ENCODE measurements at places on chromosomes 1 and 21.

- DNase-seq: no peak
Observed at GRCh38 chr1:170076199-170076598, 1.7 kb upstream of the KIFAP3 start.

DNA sequence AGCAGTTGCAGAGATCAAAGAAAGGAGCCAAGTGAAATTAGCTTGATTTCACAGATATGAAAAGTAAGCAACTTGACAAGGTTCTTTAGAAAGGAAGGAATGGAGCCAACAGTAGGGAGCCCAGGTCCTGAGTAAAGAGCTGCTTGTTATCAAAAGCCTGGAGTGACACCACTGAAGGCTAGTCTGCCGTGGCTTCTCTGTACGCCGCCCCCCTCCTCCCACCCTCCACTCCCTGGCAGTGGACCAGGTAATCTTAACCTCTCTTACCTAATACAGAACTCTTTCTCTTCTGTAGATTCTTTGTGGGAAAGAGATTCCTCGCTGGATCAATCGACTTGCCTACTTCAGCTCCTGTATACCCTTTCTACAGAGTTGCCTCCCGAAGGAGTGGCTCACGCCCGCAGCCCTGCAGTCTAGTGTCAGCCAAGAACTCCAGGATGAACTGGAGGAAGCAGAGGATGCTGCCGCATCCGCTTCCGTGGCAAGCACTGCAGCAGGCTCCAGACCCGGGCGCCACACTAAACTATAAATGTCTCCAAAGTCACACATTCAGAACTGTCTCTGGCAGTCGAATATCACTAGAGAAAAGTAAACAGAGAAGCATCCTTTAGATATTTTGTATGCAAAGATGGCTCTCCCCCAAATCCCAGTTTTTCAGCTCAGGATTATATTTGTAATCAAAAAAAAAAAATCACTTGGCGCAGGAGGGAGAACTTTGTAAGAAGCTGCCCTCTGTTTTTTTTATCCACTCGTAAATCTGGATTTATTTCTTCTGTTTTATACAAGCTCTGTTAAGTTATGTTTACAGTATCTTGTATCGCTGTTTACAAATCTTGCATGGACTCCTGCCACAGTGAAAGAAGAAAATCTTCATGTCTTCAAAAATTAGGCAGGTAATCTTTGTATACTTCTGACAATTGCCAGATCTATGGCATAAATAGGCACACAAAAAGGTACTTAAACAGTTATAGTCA is 52.6 kb downstream of the DESI2 start:
- no peak for DNase-seq

DNA sequence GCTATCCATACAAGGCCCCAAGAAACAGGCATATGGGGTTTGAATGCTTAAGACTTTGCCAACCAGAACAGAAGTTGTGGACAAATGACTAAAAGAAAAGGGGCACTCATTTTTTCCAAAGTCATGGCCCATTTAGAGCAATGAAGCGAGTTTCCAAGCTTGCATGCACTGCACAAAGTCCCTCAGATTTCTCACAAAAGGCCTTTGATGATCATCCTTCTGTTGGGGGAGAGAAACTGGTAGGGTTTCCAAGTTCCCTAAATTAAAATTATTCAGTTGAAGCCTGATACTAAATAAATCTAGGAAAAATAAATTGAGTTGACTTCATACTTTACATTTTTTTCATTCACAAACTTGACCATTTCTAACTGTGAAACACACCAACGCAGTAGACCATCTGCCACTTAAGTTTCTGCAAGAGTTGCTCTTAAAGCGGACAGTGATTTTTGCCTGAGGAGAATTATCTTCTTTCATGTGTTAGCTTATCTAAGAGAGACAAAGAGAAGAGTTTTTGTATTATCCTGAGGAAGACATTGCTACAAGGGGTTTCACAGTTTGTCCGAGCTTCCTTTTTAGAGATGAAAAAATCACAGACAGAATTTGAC is 139.2 kb downstream of the SEC16B start:
- no peak for DNase-seq

- no peak for DNase-seq
Observed at GRCh38 chr1:160855181-160855981, 7.3 kb downstream of the CD244 start.

DNA sequence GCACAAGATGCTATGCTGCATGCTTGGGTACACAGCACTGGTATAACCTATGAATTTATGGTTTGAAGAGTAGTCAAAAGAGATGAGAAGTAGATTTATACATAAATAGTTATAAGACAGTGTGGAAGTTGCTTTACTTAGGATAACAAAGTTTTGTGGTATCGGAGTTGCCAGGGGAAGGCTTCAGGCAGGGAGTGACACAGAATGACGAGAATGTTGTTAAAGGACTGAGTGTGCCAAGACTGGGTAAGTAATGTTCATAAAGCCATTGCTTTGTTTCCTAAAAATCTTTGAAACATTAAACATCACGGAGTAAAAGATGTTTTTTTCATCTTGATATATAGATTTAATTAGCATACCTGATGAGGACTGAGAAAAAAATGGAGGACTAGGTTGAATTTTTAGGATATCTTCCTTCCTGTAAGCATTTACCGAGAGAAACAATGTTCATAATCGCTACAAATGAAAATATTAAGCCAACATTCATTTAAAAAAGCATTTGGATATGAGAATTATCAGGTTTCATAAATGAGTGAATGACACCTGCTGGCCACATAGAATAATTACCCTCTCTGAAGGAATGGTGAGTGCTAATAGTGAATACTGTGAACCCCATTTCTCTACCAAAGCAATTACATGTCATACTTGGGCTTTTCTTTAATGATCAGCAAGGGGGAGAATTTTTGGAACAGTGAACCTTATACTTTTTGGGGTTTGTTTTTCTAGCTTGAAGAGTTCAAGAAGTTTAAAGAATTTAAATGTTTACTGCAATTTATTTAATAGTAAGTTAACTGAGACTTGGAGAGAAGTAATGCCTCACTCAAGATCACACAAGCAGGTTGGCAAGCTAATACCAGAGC is 28.4 kb downstream of the EXTL2 start:
- no peak for DNase-seq

- DNase-seq: no peak
Observed at GRCh38 chr1:66685670-66686069, 66.6 kb upstream of the DYNLT5 start.

- no peak for DNase-seq
Observed at GRCh38 chr21:39111931-39112550, 71.2 kb downstream of the PSMG1 start.

DNA sequence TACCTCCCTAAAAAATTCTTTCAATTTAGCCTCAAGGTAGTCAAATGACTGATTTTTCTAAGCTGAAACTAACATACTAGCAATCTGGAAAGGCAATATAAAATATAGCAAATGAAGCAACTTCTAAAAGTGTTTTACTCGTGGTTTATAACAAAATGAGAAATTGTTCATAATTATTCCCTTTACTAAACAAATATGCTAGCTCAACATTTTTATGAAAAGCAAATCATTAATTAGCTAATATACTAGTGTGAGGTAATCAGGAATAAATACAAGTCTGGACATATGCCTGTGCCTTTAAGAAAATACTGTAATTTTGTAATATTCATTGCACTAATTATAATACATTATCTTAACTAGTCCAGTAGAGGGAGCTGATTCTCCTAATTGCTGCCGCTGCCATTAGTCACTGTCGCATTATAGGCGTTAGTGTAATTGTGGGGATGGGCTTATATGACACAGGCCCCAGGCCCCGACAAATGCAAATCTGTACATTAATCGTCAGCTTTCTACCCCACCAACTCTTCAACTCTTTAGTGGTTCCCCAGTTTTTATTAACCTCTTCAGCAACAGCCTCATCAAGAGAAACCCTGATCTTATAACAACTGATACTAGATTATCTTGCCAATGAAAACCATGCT is 160.9 kb downstream of the GABPA start:
- no peak for DNase-seq
